GM20000 (cell line): ENCODE measurements at places on chromosomes 1 and 21.
A peak's percentile ranks its signal among the peaks of the same experiment; 100 is the strongest.

DNA sequence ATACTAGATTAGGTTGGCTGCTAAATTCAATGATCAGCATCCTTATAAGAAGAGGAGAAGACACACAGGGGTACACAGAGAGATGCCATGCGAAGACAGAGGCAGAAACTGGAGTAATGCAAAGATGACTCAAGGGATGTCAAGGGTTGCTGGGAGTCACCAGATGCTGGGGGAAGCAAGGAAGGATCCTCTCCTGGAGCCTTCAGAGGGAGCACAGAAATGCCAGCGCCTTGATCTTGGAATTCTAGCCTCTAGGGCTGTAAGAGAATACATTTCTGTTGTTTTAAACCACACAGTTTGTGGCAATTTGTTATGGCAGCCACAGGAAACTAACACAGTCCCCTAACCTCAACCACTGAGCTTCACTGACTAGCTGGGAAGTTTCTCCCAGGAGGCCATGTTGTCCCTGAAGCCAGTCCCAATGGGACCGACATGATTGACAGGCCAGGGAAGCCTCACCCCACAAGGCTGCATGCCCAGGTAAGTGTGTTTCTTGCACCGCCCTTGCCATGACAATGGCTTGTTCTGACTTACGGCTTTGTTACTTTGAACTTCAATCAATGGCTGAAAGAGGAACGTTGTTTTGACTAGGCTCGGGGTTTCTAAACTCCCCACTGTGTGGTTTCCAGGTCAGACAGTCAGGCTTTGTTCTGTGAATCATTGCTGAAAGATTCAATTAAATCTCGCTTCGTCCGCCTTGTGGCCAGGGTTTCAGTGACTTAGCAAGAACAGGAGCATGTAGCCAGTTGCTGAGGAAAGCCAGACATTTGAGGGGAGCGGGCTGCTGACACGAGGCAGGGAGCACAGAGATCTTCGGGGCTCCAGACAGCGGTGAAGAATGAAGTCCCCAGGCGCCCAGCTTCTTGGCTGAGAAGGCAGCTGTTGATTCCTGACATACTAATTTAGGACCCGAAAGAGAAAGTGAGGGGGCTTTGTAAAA is 62.3 kb downstream of the RUNX1 start:
- DNase-seq = peak; percentile 64

GRCh38 chr1:16924919-16925477 is 3.3 kb downstream of the CROCC start:
- DNase-seq = no peak

DNA sequence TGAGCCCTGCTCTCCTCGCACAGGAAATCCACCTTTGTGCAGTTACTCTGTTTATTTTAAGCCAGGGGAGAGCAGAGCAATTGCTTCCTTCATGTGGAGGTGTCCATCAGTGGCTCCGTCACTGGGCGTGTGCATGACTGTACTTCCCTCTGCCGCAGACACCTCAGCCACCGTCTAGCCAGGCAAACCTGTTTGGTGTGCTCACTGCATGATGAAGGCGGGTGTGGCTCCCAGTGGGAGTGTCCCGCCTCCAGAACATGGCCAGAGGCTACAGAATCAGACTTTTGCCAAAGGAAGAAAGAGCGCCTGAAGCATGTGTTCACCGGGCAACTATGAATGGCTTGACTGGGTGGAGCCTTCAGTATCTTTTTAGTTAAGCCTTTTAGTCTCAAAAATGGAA is 26.1 kb upstream of the LAMC2 start:
- DNase-seq = no peak

DNA sequence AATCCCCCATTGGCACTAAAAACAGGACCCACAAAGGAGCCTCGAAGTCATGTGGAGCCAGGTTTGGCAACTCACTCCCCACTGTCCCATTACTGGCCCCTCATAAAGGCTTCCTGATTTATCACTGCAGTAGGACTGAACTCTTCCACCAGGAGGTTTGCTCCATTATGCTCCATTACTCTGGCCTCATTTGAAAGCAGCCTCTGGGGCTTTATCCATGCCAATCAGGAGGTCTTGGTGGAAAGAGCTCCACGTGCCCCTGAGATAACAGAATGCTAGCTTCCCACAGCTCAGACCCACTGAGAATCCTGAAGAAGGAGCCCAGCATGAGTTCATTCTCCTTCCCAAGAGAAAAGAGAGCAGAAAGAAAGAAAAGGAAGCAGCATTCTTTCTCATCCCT is 76.4 kb downstream of the HIVEP3 start:
- no peak for DNase-seq

DNA sequence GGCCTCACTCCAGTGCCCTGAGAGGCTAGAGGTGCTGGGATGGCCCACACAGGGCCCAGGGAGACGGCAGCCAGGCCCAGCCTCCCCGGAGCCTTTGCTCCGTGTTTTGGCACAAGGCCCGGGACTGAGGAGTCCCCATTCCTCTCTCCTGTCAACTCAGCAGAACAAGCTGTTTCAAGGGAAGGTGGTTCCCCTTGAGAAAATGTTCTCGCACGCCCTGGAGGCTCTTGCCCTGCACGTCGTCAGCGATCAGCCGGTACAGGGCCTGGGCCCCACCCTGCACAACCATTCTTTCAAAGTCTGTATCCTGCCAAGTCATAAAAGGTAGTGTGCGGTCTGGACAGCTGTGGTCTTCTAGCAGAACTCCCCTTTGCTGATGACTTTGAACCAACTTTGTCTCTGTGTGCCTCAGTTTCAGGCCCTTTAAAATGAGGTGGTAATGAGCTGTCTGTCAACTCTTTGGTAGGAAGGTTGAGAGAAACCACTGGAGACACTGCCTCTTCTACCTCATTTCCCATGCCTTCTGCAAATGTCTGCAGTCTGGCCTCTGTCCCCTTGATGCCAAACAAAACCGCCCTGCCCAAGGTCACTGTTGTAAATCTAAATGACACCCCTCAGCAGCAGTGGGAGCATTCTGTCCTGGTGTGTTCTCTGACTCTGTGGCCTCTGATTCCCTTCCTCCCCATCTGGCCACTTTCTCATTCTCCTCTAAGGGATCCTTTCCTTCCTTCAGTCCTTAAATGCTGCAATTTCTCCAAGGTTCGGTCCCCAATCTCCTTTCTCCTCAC is 138.6 kb upstream of the JUN start:
- peak; percentile 34 for DNase-seq

GRCh38 chr1:184031409-184032107 is 6.0 kb downstream of the COLGALT2 start:
- no peak for DNase-seq

DNA sequence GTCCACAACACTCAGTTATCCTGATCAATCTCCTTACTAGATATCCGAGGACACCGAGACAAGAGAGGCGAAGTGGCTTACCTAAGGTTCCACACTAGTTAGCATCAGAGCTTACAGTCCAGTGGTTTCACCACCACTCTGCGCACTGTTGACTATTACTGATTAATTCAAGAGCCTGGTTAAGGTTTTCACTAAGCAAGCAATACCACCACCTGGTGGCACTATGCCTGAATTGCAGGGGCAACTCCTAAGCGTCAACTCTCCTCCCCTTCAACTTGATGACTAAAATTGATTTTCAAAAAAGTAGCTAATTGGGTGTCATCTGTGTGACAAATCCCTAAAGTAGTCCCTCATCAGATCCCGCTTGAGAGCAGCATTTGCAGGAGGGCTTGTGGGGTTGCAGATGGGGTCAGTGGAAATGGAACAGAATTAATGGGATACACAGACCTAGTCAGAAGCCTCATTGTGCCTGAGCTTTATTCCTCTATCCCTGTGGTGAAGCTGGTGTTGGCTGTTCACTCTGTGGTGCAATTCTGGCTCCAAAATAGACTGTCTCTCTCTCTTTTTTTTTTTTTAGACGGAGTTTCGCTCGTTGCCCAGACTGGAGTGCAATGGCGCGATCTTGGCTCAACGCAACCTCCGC is 9.1 kb downstream of the TTC22 start:
- DNase-seq = peak; percentile 54

DNA sequence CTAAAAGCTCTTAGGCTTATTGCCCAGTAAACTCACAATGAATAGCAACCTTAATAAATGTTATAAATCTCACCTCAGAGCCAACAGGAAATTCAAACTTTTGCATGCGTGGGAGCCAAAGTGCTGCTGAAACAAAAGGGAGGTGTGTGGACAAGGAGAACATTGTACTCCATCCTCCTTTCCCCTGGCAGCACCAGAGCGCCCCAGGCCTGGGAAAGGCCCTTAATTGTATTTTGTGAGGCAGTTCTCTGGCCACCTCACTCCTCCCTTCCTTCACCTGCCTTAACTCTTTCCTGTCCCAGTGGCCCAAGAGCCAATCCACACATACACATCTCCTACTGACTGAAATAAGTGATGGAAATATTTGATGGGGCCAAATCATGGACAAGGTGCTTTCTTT is 648.5 kb downstream of the LMO4 start:
- DNase-seq = no peak

DNA sequence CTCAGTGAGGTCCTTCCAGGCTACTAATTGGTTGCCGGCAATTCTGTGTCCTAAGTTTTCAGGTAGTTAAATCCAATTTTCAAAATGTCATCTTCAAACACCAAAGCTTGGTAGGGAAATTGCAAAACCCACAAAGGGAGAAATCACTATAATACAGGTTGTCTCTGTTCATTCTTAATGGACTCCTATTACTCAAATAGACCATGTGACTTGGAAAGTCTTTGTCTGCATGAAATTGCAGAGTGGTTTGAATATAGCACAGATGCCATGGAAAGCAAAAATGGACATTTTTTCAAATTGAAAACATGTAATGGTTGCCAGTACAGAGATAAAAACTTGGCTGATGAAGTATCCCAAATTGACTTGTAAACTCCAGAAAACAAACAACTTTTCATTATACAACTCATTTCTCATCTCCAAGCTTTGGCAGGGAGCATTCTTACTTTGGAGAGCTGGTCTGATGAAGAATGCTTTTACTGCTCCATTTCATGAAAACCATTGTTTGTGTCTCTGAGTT is 169.5 kb upstream of the PKN2 start:
- no peak for DNase-seq

- no peak for DNase-seq
Measured at GRCh38 chr1:207944571-207944970, 33.6 kb upstream of the CD34 start.

GRCh38 chr1:54967372-54967771 is 13.1 kb upstream of the TMEM61 start:
- DNase-seq = no peak

GRCh38 chr1:98119796-98120195 is 199.0 kb upstream of the DPYD start:
- no peak for DNase-seq

DNA sequence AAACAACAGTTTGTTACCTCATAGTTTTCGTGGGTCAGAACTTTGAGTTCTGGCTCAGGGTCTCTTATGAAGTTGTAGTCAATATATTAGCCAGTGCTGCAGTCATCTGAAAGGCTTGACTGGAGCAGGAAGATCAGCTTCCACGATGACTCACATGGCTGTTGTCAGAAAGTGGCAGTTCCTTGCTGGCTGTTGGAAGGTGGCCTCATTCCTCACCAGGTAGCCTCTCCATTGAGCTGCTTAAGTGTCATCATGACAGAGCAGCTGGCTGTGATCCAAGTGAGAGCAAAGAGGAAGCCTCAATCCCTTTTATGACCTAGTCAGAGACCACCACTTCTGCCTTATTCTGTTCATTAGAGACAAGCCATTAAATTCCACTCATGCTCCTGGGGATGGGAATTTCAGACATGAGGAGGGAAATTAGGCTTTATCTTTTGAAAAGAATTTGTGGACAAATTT is 5.6 kb downstream of the OSBPL9 start:
- DNase-seq = no peak

DNA sequence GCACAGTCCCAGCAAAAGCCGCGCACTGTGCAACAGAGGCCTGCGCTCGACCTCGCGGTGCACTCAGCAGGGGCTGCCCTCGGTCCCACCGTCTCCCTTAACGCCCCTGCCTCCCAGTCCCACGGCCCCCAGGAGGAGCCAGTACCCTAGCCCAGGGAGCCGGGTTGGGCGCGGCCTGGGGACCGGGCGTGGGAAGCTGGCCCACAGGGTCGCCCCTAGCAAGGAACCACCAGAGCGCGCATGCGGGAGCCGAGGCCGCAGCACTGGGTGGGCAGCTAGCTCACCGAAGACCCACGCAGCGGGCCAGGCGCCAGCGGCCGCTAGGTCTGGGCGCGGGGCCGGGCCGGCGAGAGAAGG is 21.6 kb upstream of the ZNF678 start:
- DNase-seq = no peak

DNA sequence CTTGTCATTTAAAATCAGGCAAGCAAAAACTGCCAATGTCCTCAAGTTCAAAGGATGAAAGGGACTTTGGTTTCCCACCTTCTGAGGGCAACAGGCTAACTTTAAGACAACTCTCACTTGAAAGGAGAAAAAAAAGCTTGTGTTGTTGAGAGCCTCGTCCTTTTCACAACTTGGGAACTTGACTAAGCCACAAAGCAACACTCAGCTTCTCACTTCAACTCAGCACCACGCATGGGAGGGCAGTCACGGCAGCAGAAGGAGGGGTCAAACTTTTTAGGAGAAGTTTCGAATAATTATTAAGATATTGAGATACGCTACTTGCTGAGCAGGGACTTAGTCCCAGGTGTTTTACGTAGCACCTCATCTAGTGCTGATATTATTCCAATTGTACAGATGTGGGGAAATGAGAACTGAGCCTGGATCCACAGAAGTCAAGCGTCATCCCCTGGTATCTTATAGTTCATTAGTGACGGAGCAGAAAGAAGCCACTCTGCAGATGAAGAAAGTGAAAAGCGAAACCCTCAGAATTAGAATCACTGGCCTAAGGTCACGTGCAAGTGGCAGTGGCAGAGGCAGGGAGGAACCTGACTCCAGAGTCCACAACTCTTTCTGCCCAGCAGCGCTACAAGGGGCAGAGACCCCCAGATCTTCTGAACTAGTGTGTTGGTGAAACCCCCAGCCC is 83.6 kb downstream of the JAK1 start:
- DNase-seq = peak; percentile 43

DNA sequence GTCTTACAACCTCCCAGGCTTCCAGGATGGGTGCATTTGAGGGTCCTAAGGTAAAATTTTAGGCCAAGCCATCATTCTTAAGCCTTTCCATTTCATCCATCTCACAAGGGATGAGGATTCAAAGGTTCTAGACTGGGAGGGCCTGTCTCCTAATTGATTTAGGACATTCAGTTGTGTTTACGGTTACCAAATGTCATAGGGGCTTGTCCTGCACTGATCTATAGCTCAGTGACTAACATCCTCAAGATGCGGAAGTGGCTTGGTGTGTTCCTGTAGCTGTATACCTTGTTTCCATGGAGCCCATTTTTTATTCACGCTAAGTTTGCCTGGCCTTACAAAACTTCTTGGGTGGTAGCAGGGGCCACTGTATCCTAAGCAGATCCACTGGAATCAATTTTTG is 52.8 kb downstream of the DUSP10 start:
- DNase-seq = no peak

DNA sequence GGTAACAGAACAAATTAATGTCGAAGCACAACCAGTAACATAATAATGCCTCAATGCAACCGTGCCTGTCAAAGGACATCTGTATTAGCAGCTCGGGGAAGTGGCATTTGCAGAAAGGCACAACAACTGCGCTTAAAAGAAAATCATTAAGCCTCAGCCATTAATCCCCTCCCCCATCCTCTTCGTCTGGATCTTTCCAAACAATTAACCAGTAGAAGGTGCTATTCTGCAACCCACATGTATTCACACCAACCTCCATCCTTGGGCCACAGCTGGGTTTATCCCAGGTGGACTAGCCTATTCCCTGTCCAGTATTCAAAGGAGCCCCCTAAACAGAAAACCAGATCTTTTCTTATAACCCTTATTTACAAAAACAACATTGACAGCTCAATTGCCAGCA is 2.6 kb downstream of the RERE start:
- DNase-seq = no peak

GRCh38 chr1:39063191-39063590 is 37.0 kb downstream of the NDUFS5 start:
- no peak for DNase-seq

GRCh38 chr1:80363689-80364475 is 1357.4 kb upstream of the ADGRL4 start:
- DNase-seq = no peak
